ENCODE measurements at places on chromosomes 1 and 21.

- H3K4me3 ChIP-seq: no peak overlapping the region
- peaks cover 74% of the 10 kb centered on the region for H3K36me3 ChIP-seq
- peaks cover 28% of the 10 kb centered on the region for H3K4me1 ChIP-seq
- H3K27me3 ChIP-seq: no peaks in the 10 kb centered on the region
These were observed 45.4 kb upstream of the MPZL1 start for GRCh38 chr1:167676205-167676915.

DNA sequence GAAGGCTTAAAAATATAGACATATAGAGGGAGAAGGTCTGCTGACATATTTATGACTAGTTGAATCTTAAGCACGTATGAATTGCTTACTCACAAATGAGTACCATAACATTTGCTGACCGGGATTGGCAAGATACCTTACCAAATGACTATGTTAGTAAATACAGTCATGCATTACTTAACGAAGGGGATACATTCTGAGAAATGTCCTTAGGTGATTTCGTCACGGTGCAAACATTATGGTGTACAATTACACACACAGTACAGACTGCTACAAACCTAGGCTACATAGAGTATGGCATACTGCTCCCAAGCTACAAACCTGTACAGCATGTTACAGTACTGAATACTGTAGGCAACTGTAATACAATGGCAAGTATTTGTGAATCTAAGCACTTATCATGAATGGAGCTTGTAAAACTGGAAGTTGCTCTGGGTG is 19.4 kb upstream of the UBE2U start:
- no peak overlapping the region for H3K27ac ChIP-seq
- H3K36me3 ChIP-seq: no peaks in the 10 kb centered on the region
- H3K4me3 ChIP-seq: no peak overlapping the region
- H3K27me3 ChIP-seq: no peaks in the 10 kb centered on the region
- DNase-seq: no peak
- no peaks in the 10 kb centered on the region for H3K4me1 ChIP-seq

- no peak overlapping the region for H3K4me3 ChIP-seq
- H3K27me3 ChIP-seq: no peaks in the 10 kb centered on the region
- no peak for DNase-seq
These were observed 292.7 kb downstream of the SDCCAG8 start for GRCh38 chr1:243548516-243548915.

DNA sequence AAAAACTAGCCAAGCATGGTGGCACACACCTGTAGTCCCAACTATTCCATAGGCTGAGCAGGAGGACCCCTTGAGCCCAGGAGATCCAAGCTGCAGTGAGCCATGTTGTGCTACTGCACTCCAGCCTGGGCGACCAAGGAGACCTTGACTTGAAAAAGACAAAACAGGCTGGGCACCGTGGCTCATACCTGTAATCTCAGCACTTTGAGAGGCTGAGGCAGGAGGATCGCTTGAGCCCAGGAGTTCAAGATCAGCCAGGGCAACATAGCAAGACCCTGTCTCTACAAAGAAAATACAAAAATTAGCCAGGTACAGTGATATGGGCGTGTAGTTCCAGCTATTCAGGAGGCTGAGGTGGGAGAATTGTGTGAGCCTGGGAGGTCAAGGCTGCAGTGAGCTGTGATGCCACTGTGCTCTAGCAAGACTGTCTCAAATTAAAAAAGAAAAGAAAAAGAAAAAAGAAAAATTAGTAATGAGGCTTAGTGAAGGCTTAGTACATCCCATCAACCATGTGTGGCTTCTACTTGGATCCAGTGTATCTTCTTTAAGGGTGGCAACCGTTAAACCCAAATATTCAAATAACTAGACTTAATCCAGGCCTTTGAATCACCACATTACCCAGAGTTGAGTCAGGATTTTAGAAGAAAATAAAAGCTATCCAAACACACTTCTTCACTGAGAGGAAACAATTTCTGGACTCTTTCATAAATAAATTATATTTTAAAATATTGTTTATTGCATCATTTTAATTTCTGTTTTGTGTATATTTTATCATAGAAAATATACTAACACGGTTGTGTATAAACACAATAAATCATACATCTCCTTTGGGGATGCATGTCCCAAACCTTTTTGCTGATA is 74.3 kb upstream of the RAB4A start:
- H3K4me3 ChIP-seq: no peak overlapping the region
- no peak for DNase-seq
- no peaks in the 10 kb centered on the region for H3K27me3 ChIP-seq
- peaks cover 48% of the 10 kb centered on the region for H3K4me1 ChIP-seq
- no peaks in the 10 kb centered on the region for H3K36me3 ChIP-seq
- no peak overlapping the region for H3K27ac ChIP-seq

- H3K4me1 ChIP-seq: no peaks in the 10 kb centered on the region
- H3K27me3 ChIP-seq: peaks cover 12% of the 10 kb centered on the region
- DNase-seq: no peak
- no peak overlapping the region for H3K27ac ChIP-seq
These were observed 25.1 kb downstream of the SPSB1 start for GRCh38 chr1:9317591-9318417.

GRCh38 chr1:51506537-51506936 is 12.5 kb downstream of the EPS15 start:
- H3K27ac ChIP-seq: no peak overlapping the region
- H3K4me1 ChIP-seq: no peaks in the 10 kb centered on the region
- no peak for DNase-seq
- H3K27me3 ChIP-seq: no peaks in the 10 kb centered on the region
- H3K36me3 ChIP-seq: peaks cover 34% of the 10 kb centered on the region

DNA sequence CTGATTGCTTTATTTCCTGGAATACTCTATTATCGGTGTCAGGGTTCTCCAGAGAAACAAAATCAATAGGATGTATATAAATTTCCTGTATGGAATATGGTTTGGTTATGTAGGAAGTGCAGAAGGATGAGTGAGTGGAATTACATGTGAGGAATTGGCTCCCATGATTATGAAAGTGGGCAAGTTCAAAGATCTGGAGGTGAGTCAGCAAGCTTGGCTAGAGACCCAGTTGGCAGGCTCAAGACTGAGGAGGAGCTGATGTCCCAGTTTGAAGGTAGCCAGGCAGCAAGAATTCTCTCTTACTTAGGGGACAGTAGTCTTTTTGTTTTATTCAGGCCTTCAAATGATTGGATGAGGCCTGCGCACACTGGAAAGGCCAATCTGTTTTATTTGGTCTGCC is 57.5 kb downstream of the MAP3K7CL start:
- no peaks in the 10 kb centered on the region for H3K27me3 ChIP-seq
- peak; percentile 53 for DNase-seq
- H3K27ac ChIP-seq: no peak overlapping the region
- H3K4me1 ChIP-seq: peaks cover 90% of the 10 kb centered on the region

GRCh38 chr1:19661721-19662228 is 2.9 kb upstream of the HTR6 start:
- no peak overlapping the region for H3K4me3 ChIP-seq
- no peak for DNase-seq
- no peak overlapping the region for H3K27ac ChIP-seq
- no peaks in the 10 kb centered on the region for H3K36me3 ChIP-seq
- no peaks in the 10 kb centered on the region for H3K4me1 ChIP-seq

DNA sequence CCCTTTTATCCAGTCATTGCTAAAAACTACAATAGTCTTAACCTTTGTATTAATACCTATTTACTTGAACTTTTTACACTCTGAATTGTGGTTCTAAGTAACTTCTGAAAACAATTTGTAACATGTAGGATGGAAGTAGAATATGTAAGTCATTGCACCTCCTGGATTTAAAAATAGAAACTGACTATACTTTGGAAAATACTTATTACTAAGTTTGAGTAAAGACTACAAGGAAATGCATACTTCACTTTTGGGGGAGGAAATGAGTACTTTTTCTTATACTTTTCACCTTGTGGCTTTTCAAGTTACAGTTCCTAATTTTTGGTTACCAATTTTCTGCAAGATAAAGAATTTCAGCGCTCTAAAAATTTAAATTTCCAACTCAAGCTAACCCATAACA is 8.7 kb downstream of the RGS18 start:
- DNase-seq: no peak
- H3K27me3 ChIP-seq: no peaks in the 10 kb centered on the region
- peaks cover 95% of the 10 kb centered on the region for H3K4me1 ChIP-seq
- peaks cover 5% of the 10 kb centered on the region for H3K36me3 ChIP-seq

DNA sequence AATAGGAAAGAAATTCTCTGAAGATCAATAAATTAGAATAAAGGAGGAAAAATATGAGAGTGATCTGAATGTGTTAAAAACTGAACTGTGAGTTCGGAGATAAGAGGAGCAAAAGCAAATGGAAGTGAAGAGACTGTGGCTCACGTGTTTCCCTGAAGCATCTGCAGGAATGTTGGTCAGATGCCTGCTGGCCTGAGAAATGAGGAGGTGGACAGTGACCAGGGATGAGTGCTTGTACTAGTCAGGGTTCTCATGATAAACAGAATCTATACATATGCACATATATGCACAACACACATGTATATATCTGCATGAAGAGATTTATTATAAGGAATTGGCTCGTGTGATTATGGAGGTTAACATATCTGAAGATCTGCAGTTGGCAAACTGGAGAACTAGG is 103.4 kb upstream of the TIAM1 start:
- no peaks in the 10 kb centered on the region for H3K36me3 ChIP-seq
- peaks cover 77% of the 10 kb centered on the region for H3K4me1 ChIP-seq
- no peaks in the 10 kb centered on the region for H3K27me3 ChIP-seq
- DNase-seq: no peak
- H3K27ac ChIP-seq: no peak overlapping the region
- H3K4me3 ChIP-seq: no peak overlapping the region

GRCh38 chr21:16594191-16594590 is 864.4 kb downstream of the USP25 start:
- no peaks in the 10 kb centered on the region for H3K4me1 ChIP-seq
- no peaks in the 10 kb centered on the region for H3K27me3 ChIP-seq
- H3K36me3 ChIP-seq: no peaks in the 10 kb centered on the region
- DNase-seq: no peak

GRCh38 chr21:41615613-41616012 is 107.7 kb upstream of the TMPRSS2 start:
- DNase-seq: no peak
- H3K4me3 ChIP-seq: no peak overlapping the region
- H3K27me3 ChIP-seq: peaks cover 4% of the 10 kb centered on the region
- H3K36me3 ChIP-seq: no peaks in the 10 kb centered on the region
- H3K27ac ChIP-seq: no peak overlapping the region
- no peaks in the 10 kb centered on the region for H3K4me1 ChIP-seq
